GM23338 (cell line): ENCODE measurements at places on chromosomes 7 and 10. TPM values are rescaled to one million over a fixed set of nuclear protein-coding genes. Genes with fewer than 3 reads are reported as not detected.
A peak's percentile ranks its signal among the peaks of the same experiment; 100 is the strongest.

DNA sequence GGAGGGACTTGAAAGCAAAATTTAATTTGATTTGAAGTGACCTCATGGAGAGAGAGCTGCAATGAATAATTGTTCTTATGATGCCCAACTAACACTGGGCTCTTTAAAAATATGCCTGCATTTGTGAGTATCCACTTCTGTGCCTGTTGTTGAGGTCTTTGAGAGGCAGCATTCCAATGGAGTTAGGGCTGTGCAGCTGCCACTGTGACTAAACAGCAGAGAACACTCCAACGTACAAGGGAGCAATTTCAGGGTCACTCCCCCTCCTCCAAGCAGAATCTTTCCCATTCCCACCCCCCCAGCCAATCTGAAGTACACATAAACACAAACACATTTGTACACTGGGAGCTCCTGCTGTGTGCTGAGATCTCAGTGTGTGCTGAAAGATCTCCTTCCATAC, 28.0 kb upstream of the GSAP start:
- no peak for DNase-seq

- no peak for DNase-seq
Observed at GRCh38 chr10:67603086-67603485, 92.9 kb downstream of the CTNNA3 start.

FFAR4 gene
- total RNA-seq: not detected in 2 replicates

- no peak for DNase-seq
Observed at GRCh38 chr7:116553168-116553964, 28.5 kb downstream of the CAV1 start.

- DNase-seq: no peak
Observed at GRCh38 chr10:16662923-16663322, 141.2 kb upstream of the C1QL3 start.

GRCh38 chr10:52967806-52968795, 195.5 kb upstream of the MBL2 start:
- DNase-seq: peak; percentile 67

DNA sequence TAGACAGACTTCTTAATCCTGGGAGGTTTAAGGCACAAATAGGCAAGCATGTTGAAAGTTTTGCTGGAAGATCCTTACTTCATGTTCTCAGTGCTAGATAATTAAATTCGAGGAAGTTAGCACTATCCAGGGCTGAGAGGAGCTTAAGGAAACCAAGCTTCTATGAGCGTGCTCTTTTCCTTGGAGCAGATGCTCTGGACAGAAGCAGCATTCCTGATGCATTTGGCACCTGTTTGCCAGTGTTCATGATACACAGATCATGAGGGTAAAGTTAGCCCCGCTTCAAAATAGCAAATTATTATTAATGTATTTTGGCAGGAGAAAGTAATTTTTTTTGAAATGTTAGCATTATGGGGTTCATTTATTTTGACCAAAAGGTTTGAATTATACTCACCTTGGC, 9.4 kb downstream of the HDAC9 start:
- no peak for DNase-seq

- no peak for DNase-seq
Observed at GRCh38 chr10:80186364-80187012, 18.8 kb downstream of the ANXA11 start.

DNA sequence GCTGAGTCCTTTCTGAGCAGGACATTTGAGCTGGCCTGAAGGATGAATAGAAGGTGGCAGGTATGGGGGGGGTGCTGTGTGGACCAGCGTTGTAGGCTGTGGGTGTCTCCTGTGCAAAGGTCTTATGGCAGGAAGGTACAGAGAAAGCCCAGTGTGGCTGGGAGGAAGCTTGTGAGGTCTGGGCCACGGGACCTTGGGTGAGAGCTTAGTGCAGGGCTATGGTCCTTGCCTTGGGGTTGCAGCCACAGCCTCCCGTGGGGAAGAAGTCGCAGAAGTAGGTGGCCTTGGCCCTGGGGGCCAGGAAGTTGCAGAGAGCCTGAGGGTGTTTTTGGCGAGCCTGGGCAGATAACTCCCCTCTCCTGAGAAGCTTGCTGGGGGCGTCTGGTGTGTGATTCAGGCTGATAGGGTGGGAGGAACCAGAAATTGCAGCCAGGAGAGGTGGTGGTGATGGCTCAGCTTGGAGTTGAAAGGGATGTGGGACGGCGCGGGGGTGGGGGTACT, 172.0 kb upstream of the TNRC18 start:
- no peak for DNase-seq

GRCh38 chr10:57420881-57421280, 846.8 kb downstream of the IPMK start:
- DNase-seq: no peak

FOXI2 gene
- total RNA-seq: 1.1 and 1.3 TPM in 2 replicates

DNA sequence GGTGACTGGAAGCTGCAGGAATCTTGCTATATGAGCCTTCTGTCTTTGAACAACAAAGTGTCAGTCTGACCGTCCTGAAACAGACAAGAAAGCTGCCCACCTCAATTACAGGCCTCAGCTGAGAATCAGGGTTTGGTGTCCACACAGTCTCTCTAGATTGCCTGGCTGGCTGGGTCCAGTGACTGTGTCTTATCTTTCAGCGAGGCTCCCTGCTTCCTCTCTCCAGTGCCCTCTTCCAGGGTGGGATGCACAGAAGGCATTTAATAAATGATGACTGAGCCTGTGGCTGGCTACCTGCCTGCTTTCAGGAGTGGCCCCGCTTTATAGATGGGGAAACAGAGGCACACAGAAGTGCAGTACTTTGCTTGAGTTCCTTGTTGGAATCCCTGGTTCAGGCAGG, 27.4 kb downstream of the FGF8 start:
- no peak for DNase-seq

DNA sequence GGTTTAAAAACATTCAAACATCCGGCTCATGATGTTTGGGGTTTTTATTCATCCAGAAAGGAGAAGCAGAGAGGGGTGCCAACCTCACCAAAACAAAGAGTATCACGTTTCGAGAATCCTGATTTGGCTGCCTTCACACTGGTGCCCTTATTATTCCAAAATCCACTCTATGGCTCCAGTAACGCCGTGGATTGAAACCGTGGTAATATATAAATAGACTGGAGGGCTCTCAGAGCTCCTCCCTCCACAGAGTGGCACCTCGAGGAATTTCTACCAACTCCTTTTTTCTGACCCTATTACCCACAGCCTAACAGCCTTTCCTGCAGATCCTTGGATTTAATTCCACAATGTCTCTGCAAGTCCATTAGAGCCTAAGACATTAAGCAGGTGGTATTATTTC, 353.6 kb downstream of the CRPPA start:
- peak; percentile 3 for DNase-seq

- no peak for DNase-seq
Observed at GRCh38 chr10:88721392-88721791, 15.3 kb downstream of the LIPK start.

DNA sequence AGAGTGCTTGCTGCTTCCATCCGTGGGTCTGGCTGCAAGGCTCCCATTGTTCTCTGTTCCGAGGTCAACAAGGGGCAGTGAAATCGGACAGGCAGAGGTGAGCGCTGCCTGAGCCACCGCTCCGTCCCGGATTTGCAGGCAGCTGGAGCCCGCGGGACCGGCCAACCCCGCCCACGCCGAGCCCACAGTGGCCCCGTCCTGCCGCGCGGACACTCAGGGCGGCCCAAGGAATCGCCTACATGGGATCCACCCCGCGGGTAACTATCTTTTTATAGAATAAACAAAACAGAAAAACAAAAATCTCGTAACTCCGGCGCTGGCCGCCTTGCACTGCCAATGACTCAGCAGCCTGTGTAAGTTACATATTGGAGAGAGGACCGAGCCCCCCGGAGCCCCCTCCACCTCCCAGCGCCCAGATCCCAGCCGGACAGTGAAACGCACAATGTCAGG, 1.9 kb downstream of the BNIP3 start:
- no peak for DNase-seq

GRCh38 chr7:20385126-20385525, 54.4 kb downstream of the ITGB8 start:
- no peak for DNase-seq

- DNase-seq: no peak
Observed at GRCh38 chr7:90723866-90724265, 127.7 kb downstream of the CDK14 start.

GDF10 gene
- total RNA-seq: 0.21 and 0.43 TPM in 2 replicates

GJD4 gene
- 0.35 TPM in 1 of 2 replicates, not detected in the other for total RNA-seq

DNA sequence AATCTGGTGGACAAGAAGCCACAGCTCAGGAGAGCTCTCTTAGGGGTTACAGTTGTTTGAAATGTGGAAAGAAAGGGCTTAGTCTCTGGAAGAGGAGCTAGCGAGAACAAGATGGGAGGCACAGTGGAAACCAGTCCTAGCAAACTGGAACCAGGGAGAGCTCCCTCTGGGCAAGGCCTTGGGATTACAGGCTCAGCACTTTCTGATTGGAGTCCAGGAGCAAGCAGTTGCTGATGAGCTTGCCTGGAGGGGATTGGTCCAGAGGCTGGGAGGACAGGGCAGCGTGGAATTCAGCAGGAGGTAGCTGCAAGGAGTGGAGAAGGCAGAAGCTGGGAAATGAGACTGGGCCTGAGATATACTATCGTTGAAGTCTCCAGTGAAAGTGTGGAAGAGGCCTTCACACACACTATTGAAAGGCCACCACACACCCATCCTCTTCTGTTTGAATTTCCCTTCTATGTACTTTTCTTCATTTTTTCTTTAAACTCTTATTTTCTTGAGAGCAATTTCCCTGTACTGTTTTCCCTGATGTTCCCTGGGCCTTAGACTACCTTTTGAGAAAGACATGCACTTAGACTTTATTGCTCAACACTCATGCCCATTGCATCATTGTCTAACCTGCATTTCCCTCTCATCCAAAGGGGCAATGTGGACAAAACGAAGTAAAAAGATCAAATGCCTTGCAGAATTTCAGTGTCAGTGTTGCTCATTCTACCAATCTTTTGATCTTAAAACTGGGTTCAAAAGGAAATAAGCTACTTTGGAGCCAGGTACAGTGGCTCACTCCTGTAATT, 57.8 kb upstream of the LANCL2 start:
- peak; percentile 51 for DNase-seq

UPF2 gene
- 23.6 and 29.0 TPM in 2 replicates for total RNA-seq

- DNase-seq: no peak
Observed at GRCh38 chr10:118017071-118017740, 29.5 kb downstream of the RAB11FIP2 start.

C7orf33 gene
- total RNA-seq: not detected in 2 replicates

GRCh38 chr7:91657483-91658071, 222.9 kb downstream of the MTERF1 start:
- DNase-seq: peak; percentile 36

CYP2C8 gene
- total RNA-seq: 2.1 and 4.1 TPM in 2 replicates

DNA sequence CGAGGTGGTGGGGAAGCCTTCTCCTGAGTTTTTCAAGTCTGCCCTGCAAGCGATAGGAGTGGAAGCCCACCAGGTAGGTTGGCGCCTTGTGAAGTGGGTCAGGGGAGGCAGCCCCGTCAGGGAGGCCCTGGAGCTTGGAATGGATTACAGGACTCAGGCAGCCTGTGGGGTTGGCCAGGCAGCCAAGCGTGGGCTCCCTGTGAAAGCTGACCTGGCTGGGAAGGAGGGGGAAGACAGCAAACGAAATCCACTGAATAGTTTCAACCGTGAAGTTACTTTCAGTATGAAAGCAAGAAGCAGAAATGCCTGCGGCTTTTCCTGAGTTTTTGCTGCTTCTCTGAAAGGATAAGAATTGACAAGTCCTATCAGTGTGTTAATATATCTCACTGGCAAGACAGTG, 36.4 kb downstream of the LHPP start:
- no peak for DNase-seq

GRCh38 chr7:70263471-70264255, 665.4 kb downstream of the AUTS2 start:
- no peak for DNase-seq

DNA sequence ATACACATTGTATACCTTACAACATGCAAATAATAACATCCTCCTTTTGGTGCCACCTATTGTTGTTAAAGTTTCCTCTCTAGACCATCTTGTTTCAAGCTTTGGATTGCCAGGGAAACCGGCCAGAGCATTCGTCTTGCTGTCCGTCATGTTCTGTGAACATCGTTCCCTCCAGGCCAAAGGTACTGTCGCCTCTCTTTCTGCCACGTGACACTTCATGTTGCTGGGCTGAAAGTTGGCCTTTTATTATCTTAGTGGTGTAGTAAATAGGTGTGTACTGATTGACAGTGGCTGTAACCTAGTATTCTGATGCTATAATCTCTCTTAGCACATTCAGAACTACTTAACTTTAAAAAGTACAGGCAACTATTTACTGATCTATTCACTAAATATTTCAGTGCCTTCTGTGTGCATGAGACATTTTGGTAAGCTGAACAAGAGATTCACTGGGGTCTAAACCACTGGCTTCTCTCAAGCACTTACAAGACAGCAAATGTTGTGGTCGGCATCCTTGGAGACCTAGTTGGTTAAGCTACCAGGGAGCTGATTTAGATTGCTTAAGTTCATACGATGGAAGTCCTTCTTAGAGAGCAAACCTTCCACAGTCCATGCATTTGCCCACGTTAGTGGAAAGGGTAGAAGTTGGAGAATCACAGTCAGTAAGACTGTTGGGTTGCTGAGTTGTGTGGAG, 52.4 kb downstream of the SHH start:
- DNase-seq: no peak

DNA sequence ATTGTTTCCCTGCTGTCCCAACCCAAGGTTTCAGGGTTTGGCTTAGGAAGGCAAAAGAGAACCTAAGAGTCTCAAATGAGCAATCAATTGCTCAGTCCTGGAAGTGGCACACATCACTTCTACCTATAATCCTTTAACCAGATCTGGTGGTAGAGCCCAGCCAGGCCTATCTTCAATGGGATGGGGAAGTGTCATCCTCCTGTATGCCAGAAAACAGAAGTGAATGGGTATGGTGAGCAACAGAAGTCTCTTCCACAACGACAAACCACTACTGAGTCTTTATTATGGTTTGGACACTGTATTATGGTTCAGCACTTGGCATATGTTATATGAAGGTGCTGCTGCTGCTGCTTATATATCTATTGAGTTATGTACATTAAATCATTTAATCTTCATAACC, 3.0 kb upstream of the AKR1B1 start:
- no peak for DNase-seq

DNA sequence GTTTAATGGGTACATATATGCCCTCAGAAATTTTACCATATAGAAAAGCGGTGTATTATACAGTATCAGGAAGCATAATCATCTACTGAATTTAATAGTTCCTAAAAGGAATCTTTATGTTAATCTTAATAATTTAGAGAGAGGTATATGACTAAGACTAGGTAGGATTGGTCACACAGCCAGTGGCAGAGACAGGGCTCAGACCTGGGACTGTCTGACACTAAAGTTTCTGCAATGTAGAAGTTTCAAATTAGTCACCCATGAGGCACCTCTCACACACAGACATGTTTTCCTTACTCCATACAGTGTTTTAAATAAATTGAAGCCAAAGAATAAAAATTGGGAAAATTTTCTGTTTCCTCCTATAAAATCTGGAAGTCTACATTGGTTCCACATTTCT, 72.8 kb upstream of the ADRA2A start:
- no peak for DNase-seq

NKX2-3 gene
- not detected in 2 replicates for total RNA-seq

DNA sequence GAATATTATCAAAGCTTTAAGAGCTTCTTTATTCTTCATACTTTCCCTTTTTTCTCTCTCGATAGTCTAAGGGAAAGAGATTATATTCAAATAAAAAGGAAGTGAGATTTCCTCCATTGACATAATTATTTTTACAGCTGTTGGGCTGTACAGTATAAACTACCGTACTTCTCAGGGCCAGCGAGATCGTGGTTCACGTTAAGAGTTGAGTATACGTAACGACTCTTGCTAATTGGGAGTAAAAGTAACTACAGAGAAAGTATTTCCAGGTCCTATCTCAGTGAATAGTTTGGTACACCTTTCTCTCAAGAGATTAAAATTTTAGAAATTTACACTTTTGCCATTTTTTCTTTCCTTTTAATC, 57.8 kb downstream of the INPP5F start:
- no peak for DNase-seq

GRCh38 chr10:97372233-97372875, 28.8 kb downstream of the RRP12 start:
- DNase-seq: no peak
